ENCODE measurements at places on chromosomes 2 and 18.

- DNase-seq = no peak
Measured at GRCh38 chr2:197556456-197556855, 40.6 kb downstream of the MOB4 start.

GRCh38 chr2:56260415-56260814 lies 76.6 kb downstream of the CCDC85A start:
- no peak for DNase-seq

- no peak for DNase-seq
Measured at GRCh38 chr2:187869195-187869594, 315.0 kb upstream of the TFPI start.

- DNase-seq = no peak
Measured at GRCh38 chr2:233414777-233415570, 60.7 kb downstream of the DGKD start.

DNA sequence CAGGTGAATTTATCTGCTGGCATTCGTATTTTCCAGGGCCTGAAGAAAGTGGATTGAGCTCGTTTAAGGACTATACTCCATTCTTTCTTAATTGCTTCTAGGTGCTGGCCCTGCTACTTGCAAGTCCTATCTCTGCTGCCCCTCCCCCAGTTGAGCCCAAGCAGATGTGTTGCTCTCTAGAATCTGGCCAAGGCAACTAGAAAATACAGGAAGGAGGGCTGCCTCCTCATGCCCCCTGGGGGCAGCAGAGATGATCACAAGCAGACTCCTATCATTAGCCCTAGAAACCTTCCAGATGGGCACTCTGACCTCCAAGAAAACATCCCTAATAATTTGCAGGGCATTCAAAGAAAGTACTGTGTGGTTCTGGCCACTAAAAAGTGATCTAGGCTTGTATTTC lies 72.5 kb upstream of the CYP26B1 start:
- no peak for DNase-seq

- DNase-seq = no peak
Measured at GRCh38 chr18:9103376-9103873, 926 bp downstream of the NDUFV2 start.

DNA sequence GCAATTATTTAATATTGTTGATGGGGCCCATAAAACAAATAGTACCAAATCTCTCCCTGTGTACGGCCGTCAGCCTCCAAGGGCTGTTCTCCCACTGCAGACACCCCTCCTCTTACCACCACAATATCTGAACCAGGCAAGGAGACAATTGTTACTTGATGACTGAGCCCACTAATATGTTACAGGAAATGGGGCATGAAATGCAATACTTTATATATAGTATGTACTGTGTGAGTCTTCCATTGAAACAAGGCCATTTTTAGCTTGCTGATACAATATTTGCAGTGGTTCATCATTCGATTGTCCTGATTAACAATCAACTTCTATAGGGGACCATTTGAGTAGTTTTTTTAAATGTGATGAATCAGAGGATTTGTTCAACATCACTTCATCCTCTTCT lies 307.3 kb downstream of the GBX2 start:
- no peak for DNase-seq

GRCh38 chr18:13568443-13569392 lies 157.6 kb downstream of the FAM210A start:
- no peak for DNase-seq

- no peak for DNase-seq
Measured at GRCh38 chr2:216539791-216540241, 41.2 kb downstream of the RPL37A start.

DNA sequence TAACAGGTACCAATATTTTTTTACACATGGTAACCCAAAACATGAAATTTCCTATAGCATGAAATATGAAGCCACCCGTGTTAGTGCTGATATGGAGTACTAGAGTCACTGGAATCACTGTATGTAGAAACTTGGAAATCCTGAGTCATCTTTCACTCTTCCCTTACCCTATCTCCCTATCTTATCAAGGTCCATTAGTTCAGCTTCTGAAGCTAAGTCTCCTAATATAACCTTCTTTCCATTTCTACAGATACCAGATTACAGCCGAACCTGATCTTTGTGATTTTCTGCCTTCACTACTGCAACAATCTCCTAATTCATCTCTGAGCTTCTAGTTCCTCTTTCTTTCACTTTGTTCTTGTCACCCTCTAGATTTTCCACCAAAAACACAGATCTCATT lies 59.0 kb downstream of the SEPTIN10 start:
- no peak for DNase-seq

GRCh38 chr2:96549967-96550786 lies 13.6 kb downstream of the ARID5A start:
- no peak for DNase-seq

DNA sequence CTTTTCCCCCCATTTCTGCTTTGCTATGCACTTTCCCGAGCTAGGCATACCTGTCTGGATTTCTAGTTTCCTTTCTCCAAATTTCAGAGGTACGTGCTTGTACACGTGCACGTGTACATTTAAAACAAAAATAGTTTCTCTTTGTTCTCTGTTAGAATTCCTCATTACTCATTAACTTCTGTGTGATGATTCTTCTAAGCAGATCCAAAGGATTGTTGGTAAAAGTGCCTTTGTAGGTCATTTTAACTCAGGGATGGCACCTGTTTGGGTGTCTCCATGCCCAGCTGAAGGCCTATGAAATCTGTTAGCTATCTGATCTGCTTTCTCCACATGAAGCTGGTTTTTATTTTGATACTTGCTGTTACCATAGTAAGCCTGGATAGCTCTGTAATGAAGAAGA lies 264.3 kb downstream of the LPIN1 start:
- no peak for DNase-seq

- no peak for DNase-seq
Measured at GRCh38 chr2:138015494-138015893, 51.2 kb downstream of the HNMT start.

DNA sequence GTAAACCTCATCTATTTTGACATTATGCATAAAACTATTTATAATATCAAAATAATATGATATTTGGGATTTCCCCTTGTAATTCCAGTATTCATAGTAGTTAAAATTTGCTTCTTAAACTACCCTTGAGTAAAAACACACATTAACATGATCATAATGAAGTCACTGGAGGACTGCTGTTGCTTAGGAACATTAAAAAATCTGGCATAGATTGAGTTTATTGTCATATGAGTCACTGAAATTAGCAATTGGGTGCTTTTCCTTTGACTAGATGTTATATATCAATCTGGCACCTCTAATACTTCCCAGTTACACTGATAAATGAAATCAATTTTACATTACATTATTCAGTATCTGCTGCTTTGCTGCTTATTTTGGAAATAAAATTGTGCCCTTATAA lies 57.0 kb upstream of the ZC3H15 start:
- DNase-seq = no peak

DNA sequence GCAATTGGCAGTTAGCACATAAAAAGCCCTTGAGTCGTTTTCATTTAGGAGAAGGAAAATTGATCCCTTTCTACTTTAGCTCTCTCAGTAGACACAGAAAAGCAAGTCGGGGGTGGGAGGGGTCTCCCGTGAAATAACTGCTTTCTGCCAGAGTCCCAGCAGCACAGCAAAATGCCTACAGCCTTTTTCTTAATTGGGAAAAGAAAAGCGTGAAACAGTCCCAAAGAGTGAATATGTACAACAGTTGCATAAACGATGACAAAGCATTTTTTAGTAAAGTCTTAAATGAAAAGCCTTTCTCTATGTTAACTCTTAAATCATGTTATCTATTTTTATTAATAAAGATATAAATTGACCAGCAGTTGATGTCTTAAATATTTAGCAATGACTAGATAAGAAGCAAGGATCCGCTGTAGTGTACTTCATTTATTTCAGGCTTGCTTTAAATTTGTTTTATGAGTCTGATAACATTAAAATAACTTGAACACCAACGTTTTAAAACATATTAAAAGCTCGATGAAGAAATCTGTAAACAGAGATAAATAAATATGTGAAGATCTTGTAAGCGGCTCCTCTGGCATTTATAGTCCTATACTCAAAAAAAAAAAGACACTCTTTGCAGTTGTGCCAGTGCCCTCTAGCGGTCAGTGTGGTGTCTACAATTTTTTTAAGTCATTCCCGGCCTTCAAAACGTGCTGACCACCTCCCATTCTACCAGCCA lies 42.3 kb upstream of the ATIC start:
- DNase-seq = no peak

- DNase-seq = no peak
Measured at GRCh38 chr2:112848833-112849232, 12.3 kb upstream of the IL1B start.

GRCh38 chr2:149616681-149617456 lies 29.3 kb upstream of the MMADHC start:
- DNase-seq = no peak

GRCh38 chr2:28047681-28048080 lies 157.2 kb downstream of the BABAM2 start:
- DNase-seq = no peak

DNA sequence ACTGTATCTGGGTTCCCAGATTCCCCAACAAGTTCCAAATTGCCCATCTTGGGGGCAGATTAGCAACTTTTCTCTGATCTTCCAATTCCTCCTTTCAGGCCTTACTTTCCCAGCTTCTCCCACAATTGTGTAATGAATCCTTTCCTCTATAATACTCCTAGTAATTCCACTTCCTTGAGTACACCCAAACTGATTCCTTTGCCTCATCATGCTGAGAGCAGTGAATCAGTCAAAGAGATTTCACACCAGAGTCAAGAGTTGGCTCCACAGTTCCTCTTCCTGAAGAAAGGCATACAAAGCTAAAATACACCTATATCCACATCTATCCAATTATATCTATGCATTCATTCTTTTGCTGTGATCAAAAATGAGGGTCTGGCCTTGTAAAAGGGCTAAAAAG lies 28.6 kb upstream of the DAPL1 start:
- DNase-seq = no peak
